Prostate gland (tissue), 2 donors: ENCODE measurements at places on chromosomes 4 and X. TPM values are rescaled to one million over a fixed set of nuclear protein-coding genes. Genes with fewer than 3 reads are reported as not detected.

DNA sequence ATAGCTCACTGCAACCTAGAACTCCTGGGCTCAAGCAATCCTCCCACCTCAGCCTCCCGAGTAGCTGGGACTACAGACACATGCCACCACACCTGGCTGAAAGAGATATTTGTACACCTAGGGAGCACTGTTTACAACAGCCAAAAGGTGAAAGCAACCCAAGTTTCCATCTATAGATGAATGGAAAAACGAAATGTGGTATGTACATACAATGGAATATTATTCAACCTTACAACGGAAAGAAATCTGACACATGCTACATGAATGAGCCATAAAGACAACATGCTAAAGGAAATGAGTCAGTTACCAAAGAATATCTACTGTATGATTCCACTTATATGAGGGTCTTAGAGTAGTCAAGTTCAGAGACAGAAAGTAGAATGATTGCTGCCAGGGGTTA lies 52.2 kb downstream of the ABCG2 start:
- DNase-seq, result no peak
- H3K4me3 ChIP-seq, result no peak overlapping the region
- H3K27ac ChIP-seq, result no peak overlapping the region

- H3K4me1 ChIP-seq, result no peaks in the 10 kb centered on the region
- DNase-seq, result no peak
- no peaks in the 10 kb centered on the region for H3K27me3 ChIP-seq
- H3K36me3 ChIP-seq, result no peaks in the 10 kb centered on the region
- H3K4me3 ChIP-seq, result no peak overlapping the region
Observed at GRCh38 chr4:33407496-33407895, 2687.3 kb downstream of the PCDH7 start.

The TCP11X1 gene
- not detected for total RNA-seq

The MMRN1 gene
- total RNA-seq, result 10.6 TPM

DNA sequence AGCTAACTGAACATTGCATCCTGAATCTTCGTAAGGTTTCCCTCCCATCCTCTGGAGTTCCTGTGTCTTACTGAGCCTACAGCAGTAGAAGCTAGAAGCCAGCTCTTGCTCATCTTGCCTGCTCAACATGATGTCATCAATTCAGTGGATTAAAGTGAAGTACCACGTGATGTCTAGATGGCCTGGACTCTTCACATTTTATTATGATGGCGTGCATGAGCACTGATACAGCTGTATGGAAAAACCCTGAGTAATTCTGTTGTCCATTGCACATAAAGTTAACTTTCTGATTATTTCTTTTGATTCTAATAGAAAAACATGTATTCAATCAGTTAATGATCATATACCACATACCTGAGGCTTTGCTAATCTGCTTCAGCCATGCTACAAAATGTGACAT lies 2387.7 kb upstream of the TENM3 start:
- no peaks in the 10 kb centered on the region for H3K27me3 ChIP-seq
- no peak overlapping the region for H3K27ac ChIP-seq
- no peaks in the 10 kb centered on the region for H3K4me1 ChIP-seq
- no peak overlapping the region for H3K4me3 ChIP-seq

GRCh38 chr4:7070729-7071511 lies 3.1 kb upstream of the GRPEL1 start:
- no peak overlapping the region for H3K27ac ChIP-seq
- H3K36me3 ChIP-seq, result no peaks in the 10 kb centered on the region
- peak; percentile 81 for DNase-seq
- peaks cover 7% of the 10 kb centered on the region for H3K4me1 ChIP-seq
- H3K4me3 ChIP-seq, result no peak overlapping the region

The NXF2 gene
- total RNA-seq, result 8.7 TPM

- H3K27me3 ChIP-seq, result no peaks in the 10 kb centered on the region
- H3K4me1 ChIP-seq, result no peaks in the 10 kb centered on the region
- H3K27ac ChIP-seq, result no peak overlapping the region
- H3K36me3 ChIP-seq, result no peaks in the 10 kb centered on the region
- DNase-seq, result no peak
Observed at GRCh38 chr4:127211650-127212560, 420.9 kb upstream of the INTU start.

DNA sequence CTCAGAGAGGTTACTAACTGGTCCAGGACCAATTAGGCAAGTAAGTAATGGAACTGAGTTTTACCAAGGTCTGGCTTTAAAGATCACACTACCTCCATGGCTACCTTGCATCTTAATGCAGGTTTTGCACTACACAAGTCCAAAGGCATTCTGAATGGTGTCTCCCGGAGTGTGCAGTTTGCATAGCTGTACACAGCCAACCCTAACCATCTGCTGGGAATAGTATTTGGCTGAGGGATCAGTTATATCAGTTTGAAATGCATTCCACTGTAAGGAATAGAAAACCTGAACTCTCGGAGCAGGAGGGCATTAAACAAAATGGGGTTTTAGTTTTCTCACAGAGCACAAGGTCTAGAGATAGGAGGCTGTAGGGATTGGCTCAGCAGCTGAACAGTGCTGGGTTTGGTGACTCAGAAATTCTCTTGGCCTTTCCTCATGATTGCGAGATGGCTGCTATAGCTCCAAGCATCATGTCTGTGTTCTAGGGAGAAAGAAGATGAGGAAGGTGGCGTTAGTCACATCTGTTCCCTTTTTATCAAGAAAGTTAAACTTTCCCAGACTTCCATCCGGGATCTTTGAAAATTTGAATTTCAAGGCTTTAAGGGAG lies 177.1 kb downstream of the NHS start:
- DNase-seq, result no peak
- no peak overlapping the region for H3K4me3 ChIP-seq

DNA sequence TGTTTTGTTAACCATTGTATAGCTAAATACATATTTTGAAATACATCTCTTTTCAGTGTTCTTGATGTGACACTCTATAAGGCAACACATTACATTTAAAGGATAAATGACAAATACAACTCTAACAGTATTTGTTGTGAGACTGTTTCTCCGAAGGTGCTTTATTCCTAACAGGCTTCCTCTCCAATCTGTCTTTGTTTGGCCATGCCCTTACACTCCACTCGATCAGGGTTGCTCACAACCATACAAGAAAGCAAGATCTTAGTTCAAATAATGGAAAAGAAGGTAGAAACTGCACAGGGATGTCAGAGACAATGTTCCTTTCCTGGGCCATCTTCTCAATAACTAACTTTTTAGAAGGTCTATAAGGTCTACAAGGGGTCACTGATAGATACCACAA lies 36.5 kb downstream of the AMMECR1 start:
- no peak overlapping the region for H3K27ac ChIP-seq
- no peak for DNase-seq
- H3K36me3 ChIP-seq, result no peaks in the 10 kb centered on the region
- H3K27me3 ChIP-seq, result no peaks in the 10 kb centered on the region
- H3K4me1 ChIP-seq, result no peaks in the 10 kb centered on the region
- no peak overlapping the region for H3K4me3 ChIP-seq

DNA sequence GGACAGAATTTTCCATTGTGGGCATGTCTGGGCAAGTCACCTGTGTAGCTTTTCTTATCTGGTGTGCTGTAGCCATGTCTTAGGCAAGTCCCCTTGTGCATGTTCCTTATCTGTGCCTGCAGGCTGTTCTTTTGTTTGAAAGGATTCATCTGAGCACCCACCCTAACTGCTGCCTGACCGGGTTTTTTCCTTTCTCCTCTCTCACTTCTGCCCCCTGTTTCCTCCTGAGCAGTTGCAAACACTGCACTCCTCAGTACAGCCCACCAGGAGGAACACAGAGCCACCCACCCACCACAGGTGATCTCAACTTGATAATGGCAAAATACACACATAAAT lies 29.2 kb upstream of the IL9R start:
- no peak overlapping the region for H3K4me3 ChIP-seq
- H3K4me1 ChIP-seq, result no peaks in the 10 kb centered on the region
- no peak for DNase-seq
- no peaks in the 10 kb centered on the region for H3K36me3 ChIP-seq
- H3K27ac ChIP-seq, result no peak overlapping the region

The DMRTC1B gene
- 4.4 TPM for total RNA-seq

DNA sequence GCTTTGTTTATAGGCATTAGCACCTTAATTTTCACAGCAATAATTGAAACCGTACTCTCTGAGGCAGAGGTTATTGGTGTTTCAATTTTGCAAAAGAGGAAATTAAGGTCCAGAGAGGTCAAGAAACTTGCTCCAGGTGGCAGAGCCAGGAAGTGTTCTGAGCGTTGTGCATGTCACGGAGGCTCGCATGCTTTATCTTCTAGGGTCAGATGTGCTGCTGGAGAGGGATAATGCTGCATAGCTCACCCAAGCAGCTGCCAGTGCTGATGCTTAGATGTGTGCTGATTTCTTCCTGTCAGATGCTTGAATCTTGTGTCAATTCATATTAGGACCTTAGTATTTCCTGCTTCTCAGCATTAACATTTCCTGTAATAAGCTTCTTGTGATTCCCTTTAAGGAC lies 13.0 kb upstream of the FGF5 start:
- no peak for DNase-seq
- no peaks in the 10 kb centered on the region for H3K36me3 ChIP-seq
- H3K27ac ChIP-seq, result no peak overlapping the region
- H3K4me3 ChIP-seq, result no peak overlapping the region
- H3K27me3 ChIP-seq, result no peaks in the 10 kb centered on the region
